Cortex of kidney (tissue), 1 donor: ENCODE measurements at places on chromosomes 6 and 20.

- DNase-seq: no peak
Measured at GRCh38 chr6:119157506-119157815, 79.0 kb upstream of the FAM184A start.

- DNase-seq: no peak
Measured at GRCh38 chr20:35610833-35611427, 4.7 kb upstream of the SPAG4 start.

DNA sequence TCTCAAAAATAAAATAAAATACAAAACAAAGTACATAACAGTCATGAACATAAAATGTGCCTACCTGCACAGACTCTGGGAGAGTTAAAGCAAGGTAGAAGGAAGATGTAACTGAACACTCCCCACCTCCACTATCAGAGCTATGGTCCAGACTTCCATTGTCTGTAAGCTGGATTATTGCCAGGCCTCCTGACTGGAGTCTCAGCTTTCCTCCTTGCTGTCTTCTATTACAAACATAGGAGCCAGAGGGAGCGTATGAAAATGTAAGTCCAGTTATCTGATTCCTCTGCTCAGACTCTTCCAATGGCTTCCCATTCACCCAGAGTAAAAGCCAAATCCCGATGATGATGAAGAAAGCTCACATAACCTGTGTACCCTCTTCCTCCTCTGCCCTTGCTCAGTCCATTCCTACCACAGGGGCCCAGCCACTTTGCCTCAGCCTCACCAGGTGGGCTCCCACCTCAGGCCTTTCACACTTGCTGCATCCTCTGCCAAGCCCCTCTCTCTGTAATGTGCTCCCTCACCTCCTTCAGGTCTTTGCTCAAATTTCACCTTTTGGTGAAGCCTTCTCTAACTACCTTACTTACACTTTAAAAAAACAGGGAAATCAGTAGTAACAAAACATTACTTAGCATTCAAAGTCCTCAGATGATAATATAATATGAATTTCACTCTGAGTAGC, 194.1 kb downstream of the RIMS1 start:
- DNase-seq: no peak

GRCh38 chr20:31542201-31542842, 28.1 kb downstream of the HM13 start:
- DNase-seq: no peak

- DNase-seq: no peak
Measured at GRCh38 chr6:88556663-88557062, 390.5 kb upstream of the CNR1 start.

DNA sequence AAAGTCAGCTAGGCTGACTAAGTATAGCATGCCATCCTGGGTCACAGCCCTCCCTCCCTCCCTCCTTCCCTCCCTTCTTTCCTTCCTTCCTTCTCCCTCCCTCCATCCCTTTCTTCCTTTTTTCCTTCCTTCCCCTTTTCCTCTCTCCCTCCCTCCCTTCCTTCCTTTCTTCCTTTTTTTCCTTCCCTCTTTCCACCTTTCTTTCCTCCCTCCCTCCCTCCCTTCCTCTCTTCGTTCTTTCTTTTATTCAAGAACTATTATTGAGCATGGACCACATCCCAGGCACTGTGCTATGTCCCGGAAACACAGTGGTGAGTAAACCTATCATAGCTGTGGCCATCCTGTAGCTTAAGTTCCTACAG, 106.2 kb upstream of the BACH2 start:
- DNase-seq: no peak

- no peak for DNase-seq
Measured at GRCh38 chr20:32631933-32632460, 41.7 kb downstream of the C20orf203 start.

- DNase-seq: no peak
Measured at GRCh38 chr20:481167-481566, 18.8 kb upstream of the TBC1D20 start.

GRCh38 chr6:52538901-52539354, 37.9 kb downstream of the TRAM2 start:
- DNase-seq: no peak

GRCh38 chr6:104017410-104018381, 842.0 kb downstream of the HACE1 start:
- DNase-seq: no peak

GRCh38 chr6:96330884-96331283, 190.7 kb upstream of the UFL1 start:
- no peak for DNase-seq

GRCh38 chr6:26284537-26285142, 80.4 kb upstream of the BTN3A2 start:
- DNase-seq: no peak

DNA sequence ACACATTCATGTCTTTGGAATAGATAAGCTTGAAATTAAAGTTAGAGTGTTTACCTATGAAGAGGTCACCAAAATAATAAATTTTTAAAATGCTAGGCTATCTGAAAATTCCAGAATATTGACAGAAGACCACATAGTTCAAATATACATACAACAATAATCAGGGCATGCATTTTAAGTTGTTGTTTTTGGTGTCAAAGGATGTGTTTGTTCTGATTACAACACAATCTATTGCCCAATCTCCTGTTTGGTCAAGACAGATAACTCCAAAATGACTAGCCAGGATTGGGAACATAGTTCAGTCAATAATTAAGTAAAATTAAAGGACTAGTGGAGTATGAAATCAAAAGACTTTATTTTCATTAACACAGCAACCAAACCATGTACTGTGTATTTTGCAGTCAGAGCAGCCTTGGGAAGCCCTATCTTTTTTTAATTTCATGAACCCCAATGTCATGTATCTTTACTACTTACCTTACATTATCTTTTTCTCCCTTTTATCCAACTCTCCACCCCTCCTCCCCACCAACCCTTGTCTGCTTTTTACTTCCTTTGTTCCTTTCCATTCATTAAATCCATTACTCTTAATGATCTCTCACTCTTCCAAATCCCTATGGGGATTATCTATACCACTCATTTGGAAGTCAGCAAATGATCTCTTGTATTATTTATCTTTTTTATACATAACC, 111.2 kb downstream of the CDK19 start:
- no peak for DNase-seq

DNA sequence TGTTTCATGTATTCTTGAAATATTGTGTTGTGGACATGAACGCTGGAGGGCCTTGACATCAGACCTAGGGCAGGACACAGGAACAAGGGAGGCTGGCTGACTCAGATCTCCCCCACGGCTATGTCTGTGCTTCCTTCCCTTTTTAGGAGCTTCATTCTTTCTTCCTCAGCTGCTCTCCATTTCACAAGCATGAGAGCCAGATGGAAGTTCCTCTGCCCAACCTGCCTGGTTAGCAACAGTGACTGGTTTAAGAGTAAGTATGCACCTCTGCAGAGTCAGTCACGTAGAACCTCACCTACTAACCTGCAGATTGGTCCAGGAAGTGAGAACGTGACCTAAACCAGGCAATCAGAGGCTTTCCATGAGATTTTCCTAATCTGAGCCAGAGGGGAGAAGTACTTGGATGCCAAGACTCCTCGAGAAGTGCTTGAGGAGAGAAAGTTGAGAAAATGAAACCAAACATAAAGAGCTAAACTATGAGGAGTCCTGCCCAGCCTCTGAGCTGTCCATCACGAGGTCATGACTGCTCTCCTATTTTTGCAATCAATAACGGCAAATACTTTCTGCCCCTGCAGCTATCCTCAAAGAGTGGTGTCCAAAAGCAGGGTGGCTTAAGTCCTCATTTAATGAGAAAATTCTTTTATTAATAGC, 465.2 kb upstream of the CITED2 start:
- no peak for DNase-seq

DNA sequence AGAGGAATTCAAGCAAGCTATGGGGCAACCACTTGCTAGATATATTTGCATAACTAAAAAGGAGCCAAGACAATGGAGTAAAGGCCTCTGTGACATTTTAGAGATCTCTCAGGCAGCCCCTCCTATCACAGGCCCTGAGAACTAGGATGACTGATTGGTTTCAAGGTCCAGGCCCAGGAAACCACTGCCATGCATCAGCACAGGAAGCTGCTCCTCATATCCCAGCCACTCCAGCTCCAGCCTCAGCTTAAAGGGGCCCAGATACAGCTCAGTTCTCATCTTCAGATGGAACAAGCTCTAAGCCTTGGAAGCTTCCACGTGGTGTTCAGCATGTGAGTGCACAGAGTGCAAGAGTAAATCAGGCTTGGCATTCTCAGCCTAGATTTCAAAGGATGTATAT, 21.1 kb upstream of the THBS2 start:
- no peak for DNase-seq

DNA sequence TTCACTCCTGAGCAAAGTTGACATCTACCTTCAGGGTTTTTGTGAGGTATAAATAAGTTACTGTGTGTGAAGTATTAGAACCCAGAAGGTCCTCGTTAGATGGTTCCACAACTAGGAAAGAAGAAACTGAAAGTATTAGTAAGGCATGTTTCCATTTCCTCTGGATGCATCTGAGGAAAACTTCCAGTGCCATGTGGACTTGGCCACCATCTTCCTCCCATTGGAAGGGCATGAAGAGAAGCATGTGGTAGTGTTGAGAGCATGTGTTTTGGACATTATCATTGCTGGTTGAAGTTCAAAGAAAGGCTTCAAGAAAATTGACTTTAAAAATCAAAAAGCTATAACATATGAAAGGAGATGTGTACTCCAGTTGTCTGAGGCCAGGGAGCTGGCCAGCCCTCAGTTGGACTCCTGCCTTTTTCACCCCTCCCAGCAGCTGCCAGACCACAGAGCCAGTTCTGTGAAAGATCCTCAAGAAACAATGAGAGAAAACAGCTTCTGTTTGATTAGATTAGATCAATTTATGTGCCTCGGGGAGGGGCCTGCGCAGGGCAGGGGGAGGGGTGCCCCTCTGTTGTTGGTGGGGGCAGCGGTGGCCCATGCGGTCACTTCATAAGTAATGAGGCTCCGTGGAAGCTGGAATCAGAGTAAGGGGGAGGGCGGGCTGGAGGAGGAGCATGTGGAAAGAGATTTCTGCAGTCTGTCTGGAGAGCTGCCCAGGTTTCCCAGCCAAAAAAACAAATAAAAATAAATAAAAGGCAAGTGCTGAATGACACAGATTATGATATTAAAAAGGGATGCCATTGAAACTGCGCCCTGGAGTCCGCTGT, 154.0 kb downstream of the JARID2 start:
- no peak for DNase-seq

GRCh38 chr6:90144396-90144795, 152.2 kb downstream of the BACH2 start:
- DNase-seq: no peak

DNA sequence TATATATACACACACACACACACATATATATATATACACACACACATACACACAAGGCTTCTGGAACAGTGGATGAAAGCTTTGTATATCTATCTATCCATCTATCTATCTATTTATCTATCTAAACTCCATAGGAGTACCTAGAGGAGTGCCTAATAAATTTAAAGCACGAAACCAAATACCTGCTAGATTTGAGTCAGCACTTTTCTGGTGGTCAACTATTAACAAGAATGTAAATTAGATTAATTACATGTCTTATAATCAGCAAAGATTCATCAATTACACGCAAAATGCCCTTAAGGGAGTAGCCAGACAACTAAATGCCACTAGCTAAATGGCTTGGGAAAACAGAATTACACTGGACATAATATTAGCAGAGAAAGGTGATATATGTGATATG, 26.6 kb downstream of the HLA-A start:
- no peak for DNase-seq

DNA sequence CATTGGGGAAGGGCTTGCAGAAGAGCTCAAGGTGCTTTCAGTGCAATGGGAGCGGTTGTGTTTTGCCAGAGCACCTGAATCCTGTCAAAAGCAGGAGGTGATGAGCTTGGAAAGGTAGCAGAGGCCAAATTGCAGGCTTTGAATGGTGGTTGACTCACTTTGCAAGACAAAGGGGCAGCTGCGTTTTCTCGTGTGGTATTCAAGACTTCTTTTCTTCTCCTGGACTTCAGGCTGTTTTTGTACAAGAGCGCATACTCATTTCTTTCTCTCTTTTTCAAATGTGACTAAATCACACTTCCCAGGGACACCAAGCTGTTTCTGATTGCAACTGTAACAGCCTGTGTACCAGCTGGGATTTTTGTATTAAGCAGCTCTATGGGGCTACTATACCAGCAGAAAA, 32.3 kb downstream of the GHRH start:
- no peak for DNase-seq

- DNase-seq: no peak
Measured at GRCh38 chr6:126720304-126720703, 380.4 kb downstream of the CENPW start.

- DNase-seq: no peak
Measured at GRCh38 chr6:68126089-68126749, 508.9 kb upstream of the ADGRB3 start.

DNA sequence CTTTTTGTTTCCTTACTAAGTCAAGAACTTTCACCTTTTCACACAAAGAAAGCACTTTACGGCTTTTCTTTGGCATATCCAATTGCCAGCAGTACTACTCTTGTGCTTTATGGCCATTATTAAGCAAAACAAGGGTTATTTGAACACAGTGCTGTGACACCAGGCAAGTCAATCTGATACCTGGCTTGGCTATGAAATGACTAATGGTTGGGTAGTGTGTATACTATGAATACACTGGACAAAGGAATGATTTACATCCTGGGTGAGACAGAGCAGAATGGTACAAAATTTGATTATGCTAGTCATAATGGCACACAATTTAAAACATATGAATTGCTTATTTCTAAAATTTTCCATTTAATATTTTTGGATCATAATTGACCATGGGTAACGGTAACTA, 22.1 kb upstream of the ADGRF1 start:
- no peak for DNase-seq

- DNase-seq: no peak
Measured at GRCh38 chr6:13395272-13396237, 67.2 kb upstream of the TBC1D7 start.

DNA sequence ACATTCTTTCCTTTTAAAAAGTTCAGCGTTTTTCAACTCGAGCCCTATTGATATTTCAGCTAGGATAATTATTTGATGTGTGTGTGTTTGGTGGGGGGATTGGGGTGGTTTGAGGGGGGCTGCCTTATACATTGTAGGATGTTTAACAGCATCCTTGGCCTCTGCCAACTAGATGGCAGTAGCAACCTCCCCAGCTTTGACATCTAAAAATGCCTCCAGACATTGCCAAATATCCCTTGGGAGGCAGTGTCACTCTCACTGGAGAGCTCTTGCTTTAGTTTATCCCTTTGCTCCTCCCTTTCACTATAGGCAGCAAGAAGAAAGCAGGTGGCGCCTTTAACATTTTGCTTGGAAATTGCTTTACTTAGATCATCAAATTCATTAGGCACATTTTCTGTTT, 14.6 kb upstream of the TP53TG5 start:
- DNase-seq: no peak

- no peak for DNase-seq
Measured at GRCh38 chr6:3612341-3613041, 139.0 kb downstream of the PXDC1 start.
